ENCODE measurements at places on chromosomes 16 and 17.

GRCh38 chr17:34299956-34300577 is 14.5 kb downstream of the CCL11 start:
- no peak for DNase-seq

DNA sequence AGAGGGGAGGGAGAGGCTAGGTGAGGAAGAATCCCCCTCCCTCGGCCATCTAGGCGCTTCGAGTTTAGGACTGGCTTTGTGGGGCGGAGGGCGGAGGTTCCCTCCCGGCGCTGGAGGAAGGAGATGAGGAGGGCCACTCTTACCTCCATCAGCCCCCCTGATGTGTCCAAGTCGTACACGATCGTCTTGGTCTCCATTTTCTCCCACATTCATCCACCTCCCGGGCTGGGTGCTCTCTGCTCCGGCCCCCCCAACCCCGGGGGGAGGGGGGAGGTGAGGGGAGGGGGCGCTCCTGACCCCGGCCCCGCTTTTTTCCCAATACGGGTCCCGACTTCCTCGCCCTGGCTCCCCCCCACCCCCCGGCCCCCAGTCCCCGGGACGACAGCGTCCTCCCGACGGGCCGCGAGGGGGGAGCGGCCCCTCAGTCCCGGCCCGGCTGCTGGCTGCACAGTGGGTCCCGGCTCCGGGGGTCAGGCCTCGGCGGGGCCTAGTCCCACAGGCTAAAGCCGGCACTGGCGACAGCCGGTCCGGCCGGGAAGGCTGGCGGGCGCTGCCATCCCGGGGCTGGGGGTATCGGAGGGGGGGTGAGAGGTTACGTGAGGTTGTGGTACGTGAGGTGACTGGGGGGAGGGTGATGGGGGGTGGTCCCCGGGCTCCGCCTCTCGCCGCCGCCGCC is 428 bp downstream of the PHF12 start:
- no peak for DNase-seq

GRCh38 chr17:80126449-80126715 is 20.5 kb downstream of the EIF4A3 start:
- DNase-seq = no peak

DNA sequence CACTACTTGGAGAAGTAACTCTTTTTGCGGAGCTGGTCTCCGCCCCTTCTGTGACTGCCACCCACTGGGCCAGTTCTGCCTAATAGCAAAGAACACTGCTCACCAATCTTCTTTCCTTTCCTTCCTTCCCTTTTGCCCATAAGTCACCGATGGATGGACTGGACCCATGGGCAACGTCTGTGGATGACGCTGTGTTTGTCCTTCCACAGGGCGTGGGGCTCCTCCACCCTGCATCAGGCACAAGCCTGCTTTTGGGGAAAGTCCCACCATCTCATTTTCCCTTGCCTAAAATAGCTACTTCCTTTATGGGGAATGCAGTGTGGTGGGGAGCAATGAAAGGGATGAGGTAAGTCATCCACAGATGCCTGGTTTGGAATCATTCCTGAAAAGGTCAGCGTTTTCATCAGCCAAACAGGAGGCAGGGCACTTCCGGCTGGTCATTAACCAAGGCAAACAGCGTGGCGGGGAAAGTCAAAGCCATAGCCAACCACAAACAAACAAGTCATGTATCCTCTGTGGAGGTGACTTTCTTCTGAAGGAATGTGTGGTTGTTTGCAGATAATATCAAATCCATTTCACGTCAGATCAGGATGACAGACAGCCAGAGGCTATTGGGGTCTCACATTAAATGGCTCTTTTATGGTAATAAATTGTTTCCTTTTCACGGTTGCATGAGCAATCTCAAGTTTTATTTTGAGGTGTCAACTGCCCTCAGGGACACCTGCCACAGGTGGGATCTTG is 30.7 kb upstream of the MED9 start:
- DNase-seq = no peak

GRCh38 chr17:59859444-59860025 is 33.2 kb downstream of the TUBD1 start:
- no peak for DNase-seq

DNA sequence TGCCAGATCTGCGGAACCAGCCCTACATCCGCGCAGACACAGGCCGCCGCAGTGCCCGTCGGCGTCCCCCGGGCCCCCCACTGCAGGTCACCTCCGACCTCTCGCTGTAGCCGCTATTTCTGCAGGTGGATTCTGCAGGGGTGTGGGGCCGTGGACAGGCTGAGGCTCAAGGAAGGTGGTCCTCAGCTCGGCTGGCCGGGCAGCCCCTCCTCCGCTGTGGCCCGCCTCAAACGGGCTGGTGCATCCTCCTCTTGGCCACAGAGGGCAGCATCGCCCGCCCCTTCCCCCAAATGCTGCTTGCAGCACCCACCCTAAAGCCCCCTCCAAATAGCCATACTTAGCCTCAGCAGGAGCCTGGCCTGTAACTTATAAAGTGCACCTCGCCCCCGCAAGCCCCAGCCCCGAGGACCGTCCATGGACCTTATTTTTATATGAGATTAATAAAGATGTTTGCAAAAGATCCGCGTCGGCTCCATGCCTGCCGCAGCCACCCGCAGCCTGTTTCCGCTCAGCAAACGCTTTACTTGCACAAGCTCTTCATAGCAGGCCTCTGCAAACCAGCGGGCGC is 14.9 kb downstream of the SPATA32 start:
- DNase-seq = no peak

GRCh38 chr17:55705847-55706246 is 16.8 kb downstream of the TMEM100 start:
- no peak for DNase-seq

All from stimulated activated CD8-positive, alpha-beta memory T cell treated with anti-CD3 and anti-CD28 coated beads, Interleukin-2, amount 100 ng/mL, for 1 hour (primary cell).